ENCODE measurements at places on chromosomes 13 and 19.

DNA sequence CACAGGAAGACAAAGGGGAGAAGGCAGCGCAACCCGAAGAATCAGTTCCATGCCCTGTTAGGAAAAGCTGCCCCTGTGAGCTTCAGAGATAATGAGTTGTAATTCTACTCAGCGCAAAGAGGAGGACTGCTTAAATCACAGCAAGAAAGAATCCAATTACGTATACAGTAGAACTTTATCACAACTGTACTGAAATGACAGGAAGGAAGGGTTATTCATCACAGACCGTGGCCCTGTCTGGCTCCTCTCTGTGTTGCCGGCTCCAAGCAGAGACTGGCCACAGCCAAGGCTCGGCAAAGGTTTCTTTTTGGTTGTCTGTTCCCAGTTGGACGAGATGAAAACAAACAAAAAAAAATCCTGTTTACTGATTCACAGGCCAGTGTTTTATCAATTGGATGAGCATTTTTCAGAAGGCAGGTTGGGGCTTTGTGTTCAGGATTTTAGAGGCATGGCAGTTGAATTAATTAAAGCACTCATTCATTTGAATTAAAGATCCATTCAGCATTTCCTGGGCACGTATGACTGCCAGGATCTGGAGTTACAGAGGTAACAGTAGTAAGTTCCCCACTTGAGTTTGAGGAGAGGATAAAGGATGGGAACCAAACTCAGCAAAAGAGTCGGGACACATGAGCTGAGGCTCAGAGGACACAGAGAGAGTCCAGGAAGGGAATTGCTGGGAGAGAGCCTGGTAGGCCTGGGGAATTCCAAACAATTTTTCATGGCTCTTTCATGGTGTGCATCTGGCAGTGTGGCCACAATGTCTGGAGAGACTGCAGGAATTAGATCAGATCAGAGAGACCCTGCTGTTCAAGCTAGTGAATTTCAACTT is 341.0 kb downstream of the DNAJC15 start:
- DNase-seq = no peak

GRCh38 chr19:22332924-22333323 is 46.7 kb downstream of the ZNF729 start:
- DNase-seq = no peak

DNA sequence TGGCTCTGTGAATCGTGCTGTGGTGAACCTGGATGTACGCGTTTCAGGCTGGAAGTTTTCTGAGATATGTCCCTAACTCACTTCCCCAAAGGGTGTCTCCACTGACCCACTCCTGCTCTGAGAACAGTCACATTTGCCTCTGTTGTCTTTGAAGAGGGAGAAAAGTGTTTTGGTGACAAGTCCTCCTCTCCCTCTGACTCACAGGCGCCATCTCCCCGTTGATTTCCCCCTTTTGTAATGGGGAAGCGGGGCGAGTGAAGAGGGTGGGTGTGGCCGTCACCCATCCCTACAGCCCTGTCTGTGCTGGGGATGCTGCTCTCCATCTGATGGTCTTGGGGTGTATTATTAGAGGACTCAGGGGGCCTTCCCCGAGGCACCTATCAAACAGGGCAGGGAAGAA is 9.6 kb downstream of the APC2 start:
- DNase-seq = no peak

GRCh38 chr13:44802491-44802890 is 186.8 kb downstream of the NUFIP1 start:
- DNase-seq = no peak

- no peak for DNase-seq
Observed at GRCh38 chr13:34913040-34913439, 29.0 kb upstream of the NBEA start.

DNA sequence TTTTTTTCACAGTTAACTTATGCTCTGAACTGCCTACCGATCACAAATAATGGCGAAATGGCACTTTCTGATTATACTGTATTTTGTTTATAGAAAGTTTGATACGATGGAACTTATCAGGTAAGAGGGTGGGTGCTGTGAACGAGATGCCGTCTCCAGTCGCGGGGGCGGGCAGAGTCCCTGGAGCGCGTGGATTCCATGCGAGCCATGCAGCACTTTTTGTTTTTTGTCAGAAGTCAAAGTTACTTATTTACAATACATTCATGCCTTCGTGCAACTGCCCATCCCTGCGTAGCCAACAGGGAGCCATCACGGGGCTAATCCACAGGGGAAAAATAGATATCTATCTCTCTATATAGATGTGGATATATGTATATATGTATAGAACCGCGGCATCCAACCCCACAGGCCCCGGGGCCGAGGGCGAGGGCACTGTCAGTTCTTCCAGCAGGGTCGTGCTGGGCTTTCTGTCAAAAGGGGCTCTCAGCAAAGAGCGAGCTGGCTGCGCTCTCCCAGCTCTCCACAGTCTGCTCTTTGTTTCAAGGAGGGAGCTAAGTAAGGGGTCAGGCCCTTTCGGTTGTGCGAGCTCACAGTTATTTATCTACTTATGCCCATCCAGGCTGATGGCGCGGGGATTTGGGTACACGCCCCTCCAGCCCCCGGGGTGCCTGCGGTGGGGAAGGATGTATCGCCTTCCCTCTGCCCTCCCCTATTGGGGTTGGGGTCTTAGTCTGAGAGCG is 3.4 kb downstream of the SLITRK1 start:
- DNase-seq = no peak

DNA sequence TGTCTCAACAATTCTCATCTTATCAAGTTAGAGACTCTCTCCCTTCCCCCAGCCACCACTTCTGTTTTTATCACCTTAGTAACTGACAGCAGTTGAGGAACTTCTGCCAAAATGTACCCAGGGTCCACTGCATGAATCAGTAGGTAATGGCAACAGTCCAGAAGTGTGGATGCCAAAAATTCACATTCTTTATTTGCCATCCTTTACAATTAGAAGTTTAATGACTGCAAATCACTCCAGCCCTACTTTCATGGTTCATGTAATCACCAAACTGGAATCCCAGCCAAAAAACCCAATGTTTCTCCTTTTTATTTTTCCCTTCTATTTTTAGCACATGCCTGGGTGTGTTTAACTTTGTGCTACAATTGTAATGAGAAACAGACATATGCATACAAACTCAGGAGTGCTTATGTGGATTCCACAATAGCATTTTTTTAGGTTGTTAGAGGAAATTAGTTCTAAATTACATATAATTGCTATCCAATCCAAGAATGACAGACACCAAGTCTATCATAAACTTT is 243.5 kb downstream of the RGCC start:
- DNase-seq = no peak

DNA sequence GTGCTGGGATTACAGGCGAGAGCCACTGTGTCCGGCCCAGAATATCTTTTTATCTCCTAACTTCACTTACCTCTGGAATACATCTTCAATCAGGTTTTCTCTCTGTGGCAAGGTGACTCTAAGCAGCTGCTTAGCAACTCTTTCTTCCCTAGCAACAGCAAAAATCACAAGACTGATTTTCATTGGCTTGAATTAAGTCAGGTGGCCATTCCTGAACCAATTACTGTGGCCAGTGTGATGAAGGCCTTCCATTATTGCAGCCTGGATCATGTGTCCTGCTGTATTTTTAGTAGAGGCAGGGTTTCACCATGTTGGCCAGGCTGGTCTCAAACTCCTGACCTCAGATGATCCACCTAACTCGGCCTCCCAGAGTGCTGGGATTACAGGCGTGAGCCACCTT is 9.0 kb upstream of the LTBP4 start:
- peak; percentile 61 for DNase-seq

DNA sequence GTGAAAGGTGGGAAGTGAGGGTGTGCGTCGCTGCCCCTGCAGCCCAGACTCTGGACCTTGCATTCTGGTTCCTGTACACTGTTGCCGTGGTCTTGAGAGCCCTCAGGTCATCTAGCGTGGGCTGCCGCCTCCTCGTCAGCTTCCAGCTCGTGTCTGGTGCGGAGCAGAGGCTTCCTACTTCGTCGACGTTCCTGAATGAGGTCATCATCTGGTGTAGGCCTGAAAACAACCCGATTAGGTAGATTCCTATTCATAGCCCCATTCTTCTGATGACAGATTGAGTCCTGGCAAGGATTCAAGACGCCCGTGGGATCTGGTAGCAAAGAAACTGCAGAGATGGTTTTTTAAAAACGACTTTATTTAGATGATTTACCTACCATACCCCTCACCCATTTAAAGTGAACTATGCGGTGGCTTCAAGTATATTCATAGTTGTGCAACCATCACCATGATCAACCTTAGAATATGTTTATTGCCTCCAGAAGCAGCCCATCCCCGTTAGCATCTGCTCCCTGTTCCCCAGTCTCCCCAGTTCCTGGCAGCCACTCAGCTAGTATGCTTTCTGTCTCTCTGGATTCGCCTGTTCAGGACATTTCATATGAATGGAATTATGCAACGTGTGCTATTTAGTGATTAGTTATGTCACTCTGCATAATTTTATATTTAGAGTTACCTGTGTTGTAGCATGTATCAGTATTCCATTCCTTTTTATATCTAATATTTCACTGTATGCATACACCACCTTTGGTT is 13.8 kb downstream of the NAXD start:
- DNase-seq = no peak

DNA sequence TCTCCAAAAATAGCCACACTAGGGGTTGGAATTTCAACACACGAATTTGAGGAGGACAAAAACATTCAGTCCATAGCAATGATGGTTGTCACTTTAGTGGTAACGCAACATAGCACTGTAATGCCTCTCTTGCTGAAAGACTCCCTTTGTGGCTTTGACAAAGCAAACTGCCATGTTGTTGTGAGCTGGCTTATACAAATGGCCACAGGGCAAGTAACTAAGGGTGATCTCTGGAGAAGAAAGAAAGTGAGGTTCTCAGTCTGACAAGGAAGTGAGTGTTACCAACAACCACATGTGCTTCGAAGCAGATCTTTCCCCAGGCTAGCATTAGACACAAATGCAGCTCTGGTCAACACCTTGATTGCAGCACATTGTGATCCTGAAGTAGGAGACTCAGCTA is 79.1 kb upstream of the PCDH17 start:
- DNase-seq = no peak

DNA sequence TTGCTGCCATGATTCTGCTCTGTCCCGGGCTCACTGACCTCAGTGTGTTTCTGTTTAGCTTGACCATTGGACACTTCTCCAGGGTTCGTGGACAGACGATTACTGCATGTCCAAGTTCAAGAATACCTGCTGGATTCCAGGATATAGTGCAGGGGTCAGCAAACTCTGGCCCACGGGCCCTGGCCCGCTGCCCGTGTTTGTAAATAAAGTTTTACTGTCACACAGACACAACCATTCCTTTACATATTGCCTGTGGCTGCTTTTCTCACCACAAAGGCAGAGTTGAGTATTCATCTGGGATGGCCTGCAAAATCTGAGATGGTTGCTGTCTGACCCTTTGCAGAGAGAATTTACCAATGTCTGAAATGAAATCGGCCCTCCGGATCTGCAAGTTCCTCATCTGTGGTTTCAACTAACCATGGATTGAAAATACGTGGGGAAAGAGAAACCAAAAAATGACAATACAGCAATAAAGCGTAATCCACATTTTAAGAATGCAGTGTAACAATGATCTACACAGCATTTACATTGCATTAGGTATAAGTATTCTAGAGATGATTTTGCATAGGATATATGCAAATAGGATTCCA is 25.9 kb upstream of the F2RL3 start:
- no peak for DNase-seq

DNA sequence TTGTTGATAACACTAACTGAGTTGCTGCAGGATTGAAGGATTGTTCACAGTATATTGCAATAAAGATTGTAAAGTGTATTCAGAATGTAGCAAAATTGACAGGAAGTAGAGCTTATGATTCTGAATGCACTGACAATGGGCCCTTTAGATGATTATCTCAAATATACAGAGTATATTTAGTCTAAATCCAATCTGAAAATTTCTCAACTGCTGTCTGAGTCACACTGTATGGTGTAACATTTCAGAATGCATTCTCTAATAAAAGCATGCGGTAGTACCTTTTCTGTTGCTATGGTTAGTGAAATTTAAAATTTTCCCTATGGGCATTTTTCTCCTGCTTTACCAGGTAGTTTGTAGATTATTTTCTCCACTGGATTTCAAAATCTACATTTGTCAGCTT is 365.2 kb downstream of the PCDH17 start:
- DNase-seq = no peak

- no peak for DNase-seq
Observed at GRCh38 chr13:74090397-74090796, 43.8 kb downstream of the KLF12 start.

- peak; percentile 64 for DNase-seq
Observed at GRCh38 chr13:50222569-50223332, 207.5 kb downstream of the KCNRG start.

- DNase-seq = no peak
Observed at GRCh38 chr13:44017756-44018309, 138.1 kb downstream of the LACC1 start.

- DNase-seq = no peak
Observed at GRCh38 chr13:104580931-104581330, 1514.7 kb upstream of the SLC10A2 start.

GRCh38 chr13:26980099-26981031 is 191.2 kb downstream of the USP12 start:
- no peak for DNase-seq

- peak; percentile 79 for DNase-seq
Observed at GRCh38 chr19:58059003-58059670, at the start of gene ZNF135. Gene ZNF135 (plus strand): TSS chr19:58059282. CDS start chr19:58060003, 721 bp downstream.

GRCh38 chr13:73011751-73012150 is 47.1 kb upstream of the KLF5 start:
- DNase-seq = no peak

GRCh38 chr19:57351867-57352266 is 796 bp downstream of the ZNF304 start:
- DNase-seq = no peak

DNA sequence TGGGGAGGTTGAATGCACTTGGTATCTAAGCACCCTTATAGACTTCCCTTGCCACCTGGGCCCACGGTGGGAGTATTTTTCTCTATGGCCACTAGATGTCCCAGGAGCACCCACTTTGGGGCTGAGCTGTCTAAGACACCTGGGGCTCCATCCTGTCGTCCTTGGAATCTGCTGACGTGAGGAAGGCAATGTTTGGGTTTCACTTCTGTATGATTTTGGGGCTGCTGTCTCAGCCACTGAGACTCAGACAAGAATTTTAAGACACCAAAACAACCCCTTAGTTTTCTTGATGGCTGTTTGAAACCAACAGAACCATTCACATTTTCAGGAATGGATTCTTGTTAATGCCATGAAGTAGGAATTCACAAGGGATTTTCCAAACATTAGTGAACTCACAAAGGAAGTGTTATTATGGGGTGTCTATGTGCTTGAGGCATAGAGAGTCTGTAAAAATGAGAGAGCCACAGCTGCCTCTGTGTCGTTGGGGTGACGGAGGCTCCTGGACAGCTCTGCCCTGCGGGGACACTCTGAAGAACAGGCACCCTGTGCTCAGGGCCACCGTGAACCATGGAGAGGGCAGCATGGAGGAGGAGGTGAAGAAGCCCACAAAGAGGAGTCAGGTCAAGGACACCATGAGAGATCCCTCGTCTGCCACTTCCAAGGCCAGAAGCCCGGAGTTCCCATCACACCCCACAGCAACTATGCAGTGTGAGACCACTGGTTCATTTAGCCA is 106.8 kb upstream of the SPATA13 start:
- peak; percentile 67 for DNase-seq

- peak; percentile 58 for DNase-seq
Observed at GRCh38 chr13:45851171-45851921, at the start of gene SIAH3. Gene SIAH3 (minus strand): TSS chr13:45851753. CDS start chr13:45851629, 124 bp downstream.

- DNase-seq = no peak
Observed at GRCh38 chr19:4744451-4745174, 21.0 kb upstream of the DPP9 start.

- DNase-seq = no peak
Observed at GRCh38 chr19:2249010-2249866, at the start of gene AMH. Gene AMH (plus strand): TSS chr19:2249323. CDS start chr19:2249333, 10 bp downstream.

- DNase-seq = no peak
Observed at GRCh38 chr13:24039621-24040475, 120.7 kb upstream of the SPATA13 start.

GRCh38 chr13:24038841-24039330 is 121.6 kb upstream of the SPATA13 start:
- DNase-seq = no peak

All from CD8-positive, alpha-beta T cell (primary cell).